ENCODE measurements at places on chromosomes 7 and 10.

DNA sequence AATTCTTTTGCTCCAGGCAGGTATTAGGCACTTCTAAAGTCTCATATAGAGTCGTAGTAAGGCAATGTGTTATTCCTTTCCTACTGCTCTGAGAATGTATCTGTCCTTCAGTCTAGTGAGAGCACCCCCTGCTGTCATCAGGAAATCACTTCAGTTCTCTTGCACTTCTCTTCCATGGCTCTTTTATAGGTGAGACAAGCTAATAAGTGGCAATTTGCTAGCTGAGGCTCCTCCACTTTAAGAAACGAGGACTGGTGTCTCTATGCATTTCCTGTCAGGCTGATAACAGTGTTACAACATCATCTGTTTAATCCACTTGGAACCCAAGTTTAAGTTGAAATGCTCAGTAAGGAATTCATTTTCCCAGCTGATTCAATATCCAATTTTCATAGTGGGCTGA is 350.6 kb downstream of the TFEC start:
- DNase-seq: no peak

- no peak for DNase-seq
These were observed 152.9 kb downstream of the ADAM12 start for GRCh38 chr10:126235091-126235978.

DNA sequence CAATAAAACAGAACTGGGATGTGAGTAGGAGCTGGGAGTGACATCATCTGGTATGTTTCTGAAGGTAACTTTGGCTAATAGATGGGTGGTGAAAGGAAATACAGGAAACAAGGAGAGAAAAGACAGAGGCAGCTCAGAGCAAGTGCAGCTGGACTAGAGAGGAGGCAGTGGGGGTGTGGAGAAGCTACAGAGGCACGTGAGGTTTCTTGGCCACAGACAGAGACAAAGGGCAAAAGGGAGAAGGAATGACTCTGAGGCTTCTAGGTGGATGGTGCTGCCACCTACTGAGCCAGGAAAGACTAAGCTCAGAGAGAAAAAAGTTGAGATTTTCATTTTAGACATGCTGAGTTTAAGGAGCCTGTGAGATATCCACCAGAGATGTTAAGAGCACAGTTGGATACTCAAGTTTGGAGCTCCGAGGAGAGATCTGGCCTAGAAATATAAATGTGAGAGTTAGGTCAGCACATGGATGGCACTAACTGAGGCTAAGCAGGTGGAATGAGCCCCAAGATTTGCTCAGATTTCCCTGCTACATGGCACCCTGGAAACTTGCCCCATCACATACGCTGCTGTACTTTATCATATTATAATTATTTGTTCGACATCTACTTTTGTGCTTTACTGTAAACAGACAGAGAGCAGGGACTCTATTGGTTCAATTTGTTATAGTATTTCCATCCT is 293.0 kb upstream of the IMMP2L start:
- DNase-seq: no peak

DNA sequence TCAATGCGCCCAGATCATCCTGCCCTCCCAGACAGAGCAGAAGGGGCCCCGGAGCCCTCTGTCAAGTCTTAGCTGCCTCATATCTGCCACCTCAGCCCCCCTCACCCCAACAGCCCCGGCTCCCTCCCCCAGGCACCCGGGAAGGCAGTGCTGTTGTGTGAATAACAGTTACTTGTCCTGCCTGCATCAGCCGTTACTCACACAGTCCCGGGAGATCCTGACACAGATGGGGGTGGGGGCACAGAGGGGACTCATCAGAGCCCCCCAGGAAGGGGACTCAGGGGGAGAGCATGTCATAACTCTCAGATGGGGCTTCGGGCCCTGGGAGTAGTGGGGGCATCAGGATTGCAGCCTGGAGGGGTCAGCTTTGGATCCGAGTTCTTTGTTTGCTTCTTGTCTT is 12.4 kb upstream of the SERPINE1 start:
- DNase-seq: no peak

GRCh38 chr10:128137877-128138276 is 11.7 kb upstream of the MKI67 start:
- no peak for DNase-seq

GRCh38 chr10:32437334-32437733 is 8.6 kb upstream of the CCDC7 start:
- no peak for DNase-seq

DNA sequence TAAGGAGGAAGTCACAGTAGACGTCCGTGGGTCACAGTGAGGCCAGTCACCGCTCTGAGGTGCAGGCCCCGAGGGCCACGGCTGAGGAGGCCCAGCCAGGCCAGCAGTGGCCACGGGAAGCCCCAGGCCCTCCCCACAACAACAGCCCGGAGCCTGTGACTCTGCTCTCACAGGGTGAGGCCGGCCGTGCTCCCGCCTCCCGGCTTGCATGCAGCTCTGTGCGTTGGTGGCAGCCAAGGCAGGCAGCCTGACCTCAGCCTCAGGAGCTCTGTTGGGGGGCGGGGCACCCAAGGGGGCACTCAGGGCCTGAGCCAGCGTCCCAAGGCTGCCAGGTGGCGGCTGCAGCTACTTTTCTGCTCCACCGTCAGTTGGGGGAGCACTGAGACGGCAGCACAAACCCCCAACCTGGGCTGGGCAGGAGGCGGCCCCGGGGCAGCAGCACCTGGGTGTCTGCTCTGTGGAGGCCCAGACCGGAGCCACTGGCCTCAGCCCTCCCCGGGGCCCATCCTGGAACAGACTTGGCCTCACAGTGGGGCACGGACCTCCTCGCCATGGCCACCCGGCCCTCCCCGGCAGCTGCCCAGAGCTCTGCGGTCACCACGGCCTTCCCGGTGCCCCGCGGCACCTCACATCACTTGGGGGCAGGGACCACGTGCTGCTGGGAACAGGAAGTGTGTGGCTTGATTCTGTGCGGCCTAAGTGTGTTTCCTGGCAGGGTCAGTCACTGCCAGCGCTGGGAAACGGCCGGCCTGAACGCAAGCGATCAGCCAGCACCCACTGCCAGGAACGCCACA is 13.3 kb downstream of the CYP2W1 start:
- DNase-seq: no peak

DNA sequence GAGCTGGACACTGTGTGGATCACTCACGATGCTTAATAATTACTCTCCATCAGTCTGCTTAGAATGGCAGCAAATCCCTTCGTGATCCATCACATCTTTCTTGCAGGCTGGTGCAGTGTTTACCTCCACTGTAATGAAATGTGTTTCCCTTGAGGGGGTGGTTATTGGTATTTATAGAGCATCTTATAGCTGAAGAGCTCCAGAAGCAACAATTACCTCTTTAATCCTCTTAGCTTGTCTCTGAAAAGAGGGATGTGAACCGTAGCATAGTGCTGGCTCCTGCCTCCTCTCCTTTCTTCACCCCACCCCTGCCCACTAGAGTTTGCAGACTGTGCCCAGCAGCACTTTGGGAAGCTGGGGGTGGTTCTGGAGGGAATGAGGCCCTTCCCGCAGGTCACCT is 132.6 kb downstream of the CAMK1D start:
- no peak for DNase-seq

- DNase-seq: no peak
These were observed 149.1 kb upstream of the ADO start for GRCh38 chr10:62655337-62655994.

GRCh38 chr7:113349339-113349738 is 231.0 kb upstream of the SMIM30 start:
- no peak for DNase-seq

DNA sequence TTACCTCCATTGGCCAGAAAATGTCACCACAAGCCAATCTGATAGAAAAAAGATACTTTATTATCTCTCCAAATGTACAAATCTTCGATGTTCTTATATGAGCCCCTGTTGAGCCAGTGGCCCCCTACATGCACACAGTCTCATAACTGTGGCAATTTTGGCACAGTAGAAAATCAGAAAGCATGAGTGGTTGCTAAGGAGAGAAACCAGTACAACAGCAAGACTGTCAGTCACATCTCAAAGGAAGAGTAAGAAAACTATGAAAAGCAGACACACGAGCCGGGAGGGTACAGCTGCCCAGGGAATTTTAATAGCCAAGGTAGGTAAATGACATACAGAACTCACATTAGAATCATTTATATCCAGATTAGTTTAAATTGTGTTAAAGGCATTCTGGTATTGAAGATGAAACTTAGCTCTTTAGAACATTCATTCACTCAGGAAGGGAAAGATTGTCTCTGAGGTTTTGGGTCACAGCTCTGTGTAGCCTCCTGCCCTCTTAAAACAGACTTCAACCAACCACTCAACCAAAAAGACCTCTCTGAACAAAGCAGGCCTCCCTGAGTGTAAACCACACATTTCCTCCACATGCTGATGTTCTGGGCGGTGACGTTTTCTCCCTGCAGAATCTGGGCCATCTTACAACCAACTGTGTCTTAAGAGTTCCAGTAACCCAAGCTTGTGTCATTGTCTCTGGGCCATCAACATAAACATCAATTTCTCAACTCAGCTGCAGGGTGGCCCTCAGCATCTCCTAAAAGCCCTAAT is 80.8 kb upstream of the ADAM12 start:
- no peak for DNase-seq

- no peak for DNase-seq
These were observed 340.2 kb downstream of the CDC14C start for GRCh38 chr7:49264530-49264929.

DNA sequence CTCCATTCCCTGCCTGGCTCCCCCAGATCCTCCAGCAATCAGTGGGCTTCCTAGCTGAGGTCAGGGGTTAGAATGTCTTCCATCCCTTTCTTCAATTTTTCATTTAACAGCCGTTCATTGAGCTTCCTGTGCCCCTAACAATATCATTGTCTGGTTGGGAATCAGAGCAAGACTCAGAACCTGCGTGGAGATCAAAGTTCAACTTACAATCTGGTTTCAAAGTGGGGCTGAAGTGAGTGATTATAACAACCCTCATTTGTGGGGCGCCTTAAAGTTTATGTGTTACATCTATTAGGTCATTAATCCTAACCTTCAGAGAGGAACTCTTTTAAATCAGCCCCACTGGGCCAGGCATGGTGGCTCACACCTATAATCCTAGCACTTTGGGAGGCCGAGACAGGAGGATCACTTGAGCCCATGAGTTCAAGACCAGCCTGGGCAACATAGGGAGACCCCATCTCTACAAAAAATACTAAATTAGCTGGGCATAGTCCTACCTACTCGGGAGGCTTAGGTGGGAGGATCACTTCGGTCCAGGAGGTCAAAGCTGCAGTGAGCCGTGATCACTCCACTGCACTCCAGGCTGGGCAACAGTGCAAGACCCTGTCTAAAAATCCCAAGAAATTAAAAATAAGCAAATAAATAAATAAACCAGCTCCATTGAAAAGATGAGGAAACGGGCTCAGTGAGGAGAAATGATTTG is 45.4 kb upstream of the SLF2 start:
- no peak for DNase-seq

- DNase-seq: no peak
These were observed 454.4 kb downstream of the AUTS2 start for GRCh38 chr7:70052691-70053090.

DNA sequence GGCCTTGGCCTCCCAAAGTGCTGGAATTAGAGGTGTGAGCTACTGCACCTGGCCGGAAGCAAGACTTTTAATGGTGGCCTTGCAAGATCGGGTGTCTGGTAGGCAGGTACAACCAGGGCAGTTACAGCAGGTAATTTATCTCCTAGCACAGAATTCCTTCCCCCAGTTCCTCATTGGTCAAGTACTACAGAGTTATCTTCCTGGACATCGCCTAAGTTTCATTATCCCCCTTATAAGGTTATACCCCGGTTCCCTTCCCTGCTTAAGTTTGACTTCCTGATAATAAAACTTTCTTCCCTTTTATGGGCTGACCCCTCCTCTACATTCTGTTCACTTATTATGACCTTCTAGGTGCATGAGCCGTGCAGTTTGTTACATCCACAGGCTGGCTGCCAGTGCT is 19.0 kb upstream of the CYP3A43 start:
- DNase-seq: no peak

DNA sequence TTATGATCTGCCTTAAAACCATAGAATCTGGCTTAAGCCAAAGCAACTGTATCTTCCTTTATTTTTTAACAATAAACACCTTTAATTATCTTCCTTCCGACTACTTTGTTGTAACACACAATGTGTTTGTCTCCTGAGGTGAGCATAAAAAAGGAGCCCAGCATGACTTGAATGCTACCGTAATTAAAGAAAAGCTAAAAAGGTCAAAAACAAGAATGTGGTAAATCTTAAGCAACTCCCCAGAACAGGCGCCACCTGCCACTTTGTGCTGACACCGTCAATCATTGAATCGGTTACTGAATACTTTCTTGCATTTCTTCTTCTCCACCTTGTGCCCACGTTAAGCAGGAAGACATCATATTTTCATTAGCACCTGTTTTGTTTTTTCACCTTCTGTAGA is 569.9 kb upstream of the C7orf33 start:
- no peak for DNase-seq

DNA sequence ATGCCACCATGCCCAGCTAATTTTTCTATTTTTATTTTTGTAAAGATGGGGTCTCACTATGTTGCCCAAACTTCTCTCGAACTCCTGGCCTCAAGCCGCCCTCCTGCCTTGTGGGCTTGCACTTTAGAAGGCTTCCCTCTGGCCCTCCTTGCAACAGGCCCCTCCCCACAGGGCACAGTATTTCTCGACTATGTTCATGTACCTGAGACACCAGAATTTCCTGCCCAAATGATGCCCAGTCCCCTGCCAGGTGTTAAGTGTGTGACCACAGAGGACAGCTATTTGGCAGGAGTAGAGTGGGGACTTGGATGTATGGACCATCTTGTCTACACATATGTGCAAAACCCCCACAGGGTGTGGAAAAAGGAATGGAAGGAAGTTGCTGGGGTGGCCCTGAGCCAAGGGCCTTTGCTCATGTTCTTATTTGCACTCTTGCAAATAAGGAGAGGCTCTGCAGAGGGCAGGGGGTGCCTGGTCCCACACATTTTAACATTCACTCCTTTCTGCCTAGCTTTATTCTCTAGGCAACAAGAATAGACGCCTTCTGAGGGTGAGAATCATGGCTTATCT is 168.4 kb upstream of the PODXL start:
- no peak for DNase-seq
